ENCODE measurements at places on chromosomes 4 and X.

- no peak for DNase-seq
Observed at GRCh38 chr4:68399306-68399705, 48.0 kb upstream of the TMPRSS11E start.

DNA sequence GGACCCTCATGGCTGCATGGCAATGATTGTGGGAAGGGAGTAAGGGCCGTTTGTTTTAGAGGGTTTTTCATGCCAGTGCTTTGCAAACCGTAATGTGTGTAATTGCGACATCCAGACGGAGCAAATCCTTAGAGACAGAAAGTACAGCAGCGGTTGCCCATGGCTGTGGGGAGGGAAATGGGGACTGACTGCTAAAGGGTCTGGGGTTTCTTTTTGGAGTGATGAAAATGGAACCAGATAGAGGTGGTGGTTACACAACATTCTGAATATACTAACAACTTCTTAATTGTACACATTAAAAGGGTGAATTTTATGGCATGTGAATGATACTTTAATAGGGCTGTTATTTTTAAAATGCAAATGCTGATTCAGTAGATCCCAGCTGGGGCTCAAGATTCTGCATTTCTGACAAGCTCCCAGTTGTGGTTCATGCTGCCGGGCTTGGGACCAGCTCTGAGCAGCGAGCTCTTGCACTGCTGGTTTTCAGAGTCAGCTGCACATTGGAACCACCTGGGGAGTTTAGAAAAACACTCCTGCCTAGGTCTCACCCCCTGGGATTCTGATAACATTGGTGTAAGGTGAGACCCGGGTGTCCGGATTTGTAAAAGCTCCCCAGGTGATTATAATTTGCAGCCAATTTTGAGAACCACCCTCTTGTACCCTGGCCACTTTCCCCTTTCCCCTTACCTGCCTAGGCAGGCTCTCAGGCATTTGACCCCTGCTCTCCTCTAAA lies 47.7 kb downstream of the PRPS1 start:
- no peak for DNase-seq

DNA sequence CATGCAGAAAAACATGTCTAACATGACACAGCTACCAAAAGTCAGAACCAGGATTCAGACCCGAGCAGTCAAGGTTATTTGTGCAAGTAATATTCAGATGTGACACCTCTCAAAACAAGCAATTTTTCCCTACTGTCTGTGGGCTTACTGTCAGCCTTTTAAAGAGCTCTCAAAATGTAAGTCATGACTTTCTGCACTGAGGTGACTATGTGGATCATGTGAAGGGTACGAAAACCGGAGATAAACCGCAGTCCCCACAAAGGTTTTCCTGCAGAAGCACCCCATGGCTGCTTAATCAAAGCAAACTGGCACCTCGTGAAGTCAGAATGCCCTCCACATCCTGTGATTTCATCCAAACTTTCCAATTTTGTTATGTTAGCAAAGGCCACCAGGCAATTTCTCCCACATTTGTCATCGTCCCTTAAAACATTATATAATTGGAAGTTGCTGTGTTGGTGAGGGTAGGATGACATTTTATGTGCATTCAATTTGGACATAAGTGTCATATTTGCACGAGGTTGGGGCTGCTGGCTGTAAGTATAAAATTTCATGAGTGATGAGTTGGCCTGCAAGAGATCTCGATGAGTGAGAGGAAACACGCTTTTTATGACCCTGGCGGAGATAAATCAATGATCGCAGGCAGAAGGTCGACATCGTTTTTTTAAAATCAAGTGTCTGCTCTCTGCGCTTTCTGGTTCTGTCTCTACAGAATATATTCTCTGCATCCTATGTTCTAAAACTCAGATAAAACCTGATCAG lies 161.2 kb downstream of the STK32B start:
- no peak for DNase-seq

DNA sequence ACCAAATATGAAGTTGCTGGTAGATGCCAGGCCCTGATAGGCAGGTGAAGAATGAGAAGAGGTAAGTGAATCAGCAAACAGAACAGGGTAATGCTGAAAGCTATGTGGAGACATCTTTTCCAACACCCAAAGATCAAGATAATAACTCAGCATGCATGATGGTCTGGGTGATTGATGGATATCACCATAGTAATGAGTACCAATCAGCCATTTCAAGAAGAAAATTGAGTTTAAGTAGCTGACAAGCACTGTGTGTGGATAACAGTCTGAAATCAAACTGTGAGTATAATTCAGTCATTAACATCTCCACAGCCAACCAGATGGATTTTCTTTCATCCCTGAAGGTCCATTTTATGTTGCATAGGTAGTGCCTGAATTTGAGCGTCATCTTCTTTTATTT lies 289.6 kb upstream of the SMIM31 start:
- no peak for DNase-seq

- no peak for DNase-seq
Observed at GRCh38 chr4:157889788-157890187, 283.0 kb downstream of the GASK1B start.

GRCh38 chr4:85760511-85760910 lies 285.6 kb downstream of the ARHGAP24 start:
- DNase-seq: no peak

DNA sequence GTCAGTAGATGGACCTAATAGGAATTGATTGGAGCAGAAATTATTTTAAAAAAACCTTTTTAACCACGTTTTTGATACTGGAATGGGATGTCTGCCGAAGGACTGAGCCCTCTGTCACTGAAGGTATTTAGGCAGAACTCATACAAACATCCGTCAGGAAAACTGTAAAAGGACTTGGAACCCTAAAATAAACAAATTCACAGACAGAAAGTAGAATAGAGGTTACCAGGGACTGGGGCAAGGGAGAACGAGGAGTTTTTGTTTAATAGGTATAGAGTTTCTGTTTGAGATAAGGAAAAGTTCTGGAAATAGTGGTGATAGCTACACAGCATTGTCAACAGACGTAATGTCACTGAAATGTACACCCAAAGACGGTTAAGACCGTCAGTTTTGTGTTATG lies 105.5 kb downstream of the BCOR start:
- no peak for DNase-seq

- DNase-seq: no peak
Observed at GRCh38 chr4:127214016-127214415, 418.7 kb upstream of the INTU start.

DNA sequence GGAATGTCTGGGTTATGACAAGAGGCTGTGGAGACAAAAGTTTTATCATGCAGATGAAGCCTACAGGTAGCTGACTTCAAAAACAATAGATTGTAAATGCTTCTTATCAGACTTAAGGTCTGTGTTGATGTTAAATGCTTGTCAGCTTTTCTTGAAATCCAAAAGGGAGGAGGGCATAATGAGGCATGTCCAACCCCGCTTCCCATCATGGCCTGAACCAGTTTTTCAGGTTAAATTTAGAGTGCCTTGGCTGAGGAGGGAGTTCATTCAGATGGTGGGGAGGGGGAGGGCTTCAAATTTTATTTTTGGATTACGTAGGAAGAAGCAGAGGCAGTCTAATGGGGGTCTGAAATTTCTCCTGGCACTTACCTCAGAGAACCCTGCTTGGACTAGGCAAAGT lies 207.7 kb upstream of the HDX start:
- no peak for DNase-seq

DNA sequence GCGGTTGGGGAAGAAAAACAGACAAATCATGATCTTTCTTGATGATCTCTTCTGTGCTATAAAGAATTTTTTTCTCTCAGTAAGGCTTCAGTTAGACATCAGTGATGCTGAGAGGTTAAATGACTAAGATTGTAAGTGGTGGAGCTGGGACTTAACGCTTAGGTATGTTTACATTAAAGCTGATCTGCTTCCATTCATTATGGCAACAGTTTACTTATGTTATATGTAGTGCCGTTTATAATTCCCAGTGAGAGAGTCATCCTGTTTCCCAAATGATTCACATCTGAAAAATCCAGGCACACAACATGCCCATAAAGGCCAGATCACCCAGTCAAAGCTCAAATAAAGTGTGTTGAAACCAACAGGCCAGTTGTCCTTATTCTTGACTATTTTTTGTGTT lies 50.1 kb downstream of the CENPVL3 start:
- DNase-seq: no peak

- no peak for DNase-seq
Observed at GRCh38 chr4:166172619-166173018, 299.6 kb downstream of the TLL1 start.

- no peak for DNase-seq
Observed at GRCh38 chr4:8077181-8078108, 81.2 kb downstream of the ABLIM2 start.

- no peak for DNase-seq
Observed at GRCh38 chrX:30489323-30489722, 88.2 kb downstream of the TASL start.

GRCh38 chrX:118152721-118153120 lies 36.1 kb upstream of the KLHL13 start:
- DNase-seq: no peak

- no peak for DNase-seq
Observed at GRCh38 chrX:9988762-9989161, 21.6 kb downstream of the CLDN34 start.

DNA sequence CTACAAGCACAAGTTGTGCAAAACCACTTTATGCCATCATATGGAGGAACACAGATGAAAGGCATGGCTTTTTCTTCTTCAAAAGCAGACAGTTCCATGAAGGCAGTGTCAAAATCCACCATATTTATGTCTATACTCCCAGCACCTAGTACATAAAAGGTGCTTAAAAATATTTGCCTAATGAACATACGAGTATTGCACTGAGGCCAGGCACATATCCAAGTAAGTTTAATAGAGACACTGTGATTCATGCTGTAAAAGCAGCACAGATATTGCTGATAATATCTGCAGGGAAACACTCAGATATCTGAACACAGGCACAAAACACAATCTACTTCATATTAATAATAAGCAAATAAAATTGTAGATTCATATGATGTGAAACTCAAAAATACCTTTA lies 48.1 kb upstream of the CXCL8 start:
- no peak for DNase-seq

DNA sequence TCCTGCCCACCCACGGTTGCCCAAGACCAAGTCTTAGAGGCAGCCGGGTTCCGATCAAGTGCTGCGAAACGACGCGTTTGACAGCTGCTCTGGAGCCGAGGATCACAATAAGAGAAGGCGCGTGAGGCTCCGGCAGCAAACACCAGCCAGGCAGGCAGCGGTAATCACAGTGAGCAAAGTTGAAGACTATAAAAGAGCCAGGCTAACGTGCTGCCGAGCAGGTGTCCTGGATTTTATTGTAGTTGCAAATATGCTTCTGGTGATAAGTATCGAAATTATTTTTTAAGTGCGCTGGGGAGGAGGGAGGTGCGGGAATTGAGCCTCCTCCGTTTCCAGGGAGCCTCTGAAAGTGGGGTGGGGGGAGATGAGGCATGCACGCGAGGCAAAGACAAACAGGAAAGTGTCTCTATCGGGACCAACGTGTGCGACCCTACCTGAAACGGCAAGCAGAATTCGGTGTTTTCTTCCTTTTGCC lies 590 bp downstream of the GABRA2 start:
- no peak for DNase-seq

GRCh38 chr4:22174640-22175039 lies 226.1 kb upstream of the KCNIP4 start:
- DNase-seq: no peak

GRCh38 chrX:65545456-65545855 lies 10.9 kb upstream of the LAS1L start:
- DNase-seq: no peak

DNA sequence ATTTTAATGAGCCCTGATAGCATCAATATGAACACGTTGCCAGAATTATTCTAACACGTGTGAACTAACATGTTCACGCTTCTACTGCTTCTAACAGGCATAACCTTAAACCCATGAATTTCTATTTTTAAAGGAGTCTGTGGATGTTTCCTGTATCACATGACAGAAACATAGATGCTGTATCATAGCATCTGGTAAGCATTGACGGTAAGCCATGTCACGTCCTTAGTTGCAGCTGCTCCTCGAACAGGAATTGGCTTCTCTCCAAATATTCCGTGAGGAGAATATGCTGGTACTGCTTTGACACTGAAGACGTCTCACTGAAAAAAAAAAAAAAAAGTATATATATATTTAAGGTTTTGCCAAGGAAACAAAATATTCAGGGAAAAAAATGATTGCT lies 105.1 kb upstream of the MXRA5 start:
- DNase-seq: no peak

GRCh38 chr4:71241501-71242288 lies 97.1 kb upstream of the SLC4A4 start:
- no peak for DNase-seq

DNA sequence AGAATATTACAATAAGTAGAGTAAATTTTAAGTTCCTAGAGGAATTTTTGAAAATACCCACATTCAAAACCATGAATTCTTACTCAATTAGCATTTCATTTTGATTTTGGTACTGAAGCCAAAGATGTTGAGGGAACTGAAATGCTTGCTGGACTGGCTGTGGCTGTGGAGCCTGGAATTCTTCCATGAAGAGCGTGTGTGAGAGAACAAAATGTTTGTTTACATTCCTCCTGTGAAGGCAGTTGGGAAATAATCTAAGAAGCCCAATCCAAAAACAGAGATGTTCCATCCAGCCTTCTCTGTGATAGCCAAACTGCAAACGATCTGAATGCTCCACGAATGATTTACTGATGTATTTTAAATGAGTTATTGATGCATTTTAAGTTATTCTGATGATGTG lies 3.8 kb upstream of the ADH1B start:
- DNase-seq: no peak

GRCh38 chrX:21840193-21840545 lies 752 bp downstream of the MBTPS2 start:
- DNase-seq: no peak

- DNase-seq: no peak
Observed at GRCh38 chrX:53374222-53374820, 48.1 kb downstream of the SMC1A start.

- no peak for DNase-seq
Observed at GRCh38 chr4:140996766-140997165, 136.5 kb downstream of the RNF150 start.

DNA sequence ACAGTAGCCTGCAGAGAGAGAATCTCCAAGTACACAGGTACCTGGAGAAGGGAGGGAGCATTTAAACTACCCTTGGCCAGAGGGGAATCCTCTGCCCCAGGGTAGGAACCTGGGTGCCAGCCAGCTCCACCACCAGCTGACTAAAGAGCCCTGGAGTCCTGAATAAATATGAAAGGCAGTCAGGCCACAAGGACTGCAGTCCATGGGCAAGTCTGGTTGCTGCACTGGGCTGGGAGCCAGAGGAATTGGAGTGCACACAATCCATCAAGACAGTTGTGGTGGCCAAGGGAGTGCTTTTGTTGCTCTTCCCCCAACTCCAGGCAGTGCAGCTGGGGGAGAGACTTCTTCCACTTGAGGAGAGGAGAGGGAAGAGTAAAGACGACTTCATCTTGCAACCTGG lies 172.5 kb downstream of the HNRNPD start:
- no peak for DNase-seq

DNA sequence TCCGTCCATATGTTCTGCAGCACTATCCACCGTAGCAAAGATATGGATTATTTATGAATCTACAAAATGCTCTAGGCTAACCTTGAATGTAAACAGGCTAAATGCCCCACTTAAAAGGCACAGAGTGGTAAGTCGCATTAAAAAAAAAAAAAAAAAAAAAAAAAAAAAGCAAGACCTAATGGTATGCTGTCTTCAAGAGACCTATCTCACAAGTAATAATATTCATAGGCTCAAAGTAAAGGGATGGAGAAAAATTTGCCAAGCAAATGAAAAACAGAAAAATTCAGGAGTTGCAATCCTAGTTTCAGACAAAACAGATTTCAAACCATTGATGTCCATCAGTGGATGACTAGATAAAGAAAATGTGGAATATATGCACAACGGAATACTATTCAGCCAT lies 139.4 kb downstream of the GLRA3 start:
- no peak for DNase-seq
